Activated CD4-positive, alpha-beta memory T cell treated with anti-CD3 and anti-CD28 coated beads for 36 hours (primary cell): ENCODE measurements at places on chromosomes 13 and 19. TPM values are rescaled to one million over a fixed set of nuclear protein-coding genes. Genes with fewer than 3 reads are reported as not detected.

Gene SLC15A1
- not detected for total RNA-seq

Gene ZNF878
- 0.80 TPM for total RNA-seq

Gene ZNF283
- total RNA-seq = 8.1 TPM

Gene TGDS
- 19.0 TPM for total RNA-seq

Gene SLC17A7
- 0.17 TPM for total RNA-seq

Gene ZNF155
- 4.5 TPM for total RNA-seq

Gene SOX1
- not detected for total RNA-seq

Gene TMEM272
- 0.31 TPM for total RNA-seq

DNA sequence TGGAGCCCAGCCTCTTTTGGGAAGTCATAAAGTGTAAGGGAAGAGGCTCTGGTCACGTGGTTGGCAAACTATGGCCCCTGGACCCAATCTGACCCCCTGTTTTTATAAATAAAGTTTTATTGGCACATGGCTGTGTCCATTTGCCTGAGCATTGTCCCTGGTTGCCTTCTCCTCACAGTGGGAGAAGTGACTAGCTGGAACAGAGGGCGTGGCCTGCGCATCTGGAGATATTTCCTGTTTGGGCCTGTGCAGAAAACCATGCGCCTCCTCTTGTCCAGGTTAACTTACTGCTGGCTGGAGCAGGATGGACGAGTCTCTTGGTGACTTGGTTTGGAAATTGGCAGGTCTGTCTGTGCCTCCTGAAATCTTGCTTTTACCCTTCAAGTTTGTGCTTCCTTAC, 48.3 kb downstream of the KDM4B start:
- no peak for DNase-seq

DNA sequence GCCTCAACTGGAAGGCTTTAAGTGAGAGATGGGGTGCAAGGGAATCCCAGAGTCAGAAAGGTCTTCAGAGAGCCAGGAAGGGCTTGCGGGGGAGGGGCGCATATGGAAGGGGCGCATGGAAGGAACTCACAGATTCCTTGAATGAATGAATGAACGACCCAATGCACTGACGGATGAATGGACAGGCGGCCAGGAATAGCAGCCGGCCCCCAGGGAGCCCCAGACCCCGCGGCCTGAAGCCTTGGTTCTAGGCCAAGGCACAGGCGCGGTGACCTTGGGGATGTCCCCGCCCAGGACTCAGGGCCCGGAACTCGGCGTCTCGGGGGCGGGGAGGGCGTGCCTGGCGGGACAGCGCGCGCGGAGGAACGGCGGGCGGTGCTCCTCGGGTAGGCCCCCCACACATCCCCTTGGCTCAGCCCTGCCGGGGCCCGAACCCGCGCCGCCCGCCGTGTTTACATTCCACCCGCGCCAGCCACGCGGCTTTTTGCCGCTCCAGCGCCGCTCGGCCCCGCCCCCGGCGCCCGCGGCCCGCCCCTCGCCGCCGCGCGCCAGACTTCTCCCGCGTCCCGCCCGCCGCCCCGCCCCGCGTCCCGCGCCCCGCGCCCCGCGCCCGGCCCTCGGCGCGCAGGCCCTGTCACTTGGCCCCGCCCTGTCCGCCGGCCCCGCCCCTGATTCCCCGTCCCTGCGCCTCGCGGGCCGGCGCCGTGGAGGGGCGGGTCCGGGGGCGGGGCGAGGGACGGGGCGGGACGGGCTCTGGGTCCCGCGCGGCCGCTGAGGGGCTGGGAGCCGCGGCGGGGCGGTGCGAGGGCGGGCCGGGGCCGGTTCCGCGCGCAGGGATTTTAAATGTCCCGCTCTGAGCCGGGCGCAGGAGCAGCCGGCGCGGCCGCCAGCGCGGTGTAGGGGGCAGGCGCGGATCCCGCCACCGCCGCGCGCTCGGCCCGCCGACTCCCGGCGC, at the start of gene CCNE1:
Gene CCNE1 (plus strand): TSS at position 867 of the 955 bp plus-strand sequence. CDS start 565 bp downstream, outside the sequence.
- DNase-seq = peak; percentile 96

- no peak for DNase-seq
Observed at GRCh38 chr13:106061781-106062180, 473.7 kb downstream of the EFNB2 start.

GRCh38 chr13:80413611-80414010, 72.7 kb upstream of the SPRY2 start:
- no peak for DNase-seq

- no peak for DNase-seq
Observed at GRCh38 chr13:39254601-39255000, 216.3 kb downstream of the NHLRC3 start.

DNA sequence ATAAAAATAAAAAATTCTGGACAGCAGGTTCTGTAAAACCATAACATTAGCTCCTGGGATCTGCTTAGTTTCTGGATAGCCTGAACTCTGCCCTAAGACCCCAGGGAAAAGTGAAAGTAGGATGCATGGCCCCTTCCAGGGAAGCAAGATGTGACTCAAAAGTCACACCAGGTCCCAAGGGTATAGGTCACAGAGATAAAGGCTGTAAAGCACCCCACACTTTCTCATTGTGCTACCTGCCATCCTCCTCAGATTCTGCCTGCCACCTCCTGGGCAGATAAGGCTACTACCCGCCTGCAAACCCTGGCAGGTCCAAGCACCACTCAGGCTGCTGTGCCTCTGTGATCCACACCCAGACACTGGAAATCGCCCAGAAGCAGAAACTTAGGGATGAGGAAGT, 20.6 kb downstream of the FFAR2 start:
- DNase-seq = peak; percentile 77

DNA sequence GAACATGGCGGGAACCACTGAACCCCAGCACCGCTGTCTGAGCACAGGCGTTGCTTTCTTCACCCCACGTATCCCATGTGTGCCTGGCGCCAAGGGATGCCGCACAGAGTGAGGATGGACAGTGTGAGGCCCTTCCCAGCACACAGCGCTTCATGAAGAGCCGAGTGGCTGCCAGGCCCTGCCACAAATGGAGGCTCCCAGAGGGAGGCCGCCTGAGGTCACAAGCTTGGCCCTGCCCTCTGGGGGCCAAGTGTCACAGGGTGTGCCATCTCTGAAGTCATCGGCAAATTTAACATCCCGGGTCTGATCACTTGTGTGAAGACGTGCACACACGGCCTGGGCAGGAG, 24.4 kb downstream of the MPND start:
- DNase-seq = no peak

- DNase-seq = no peak
Observed at GRCh38 chr13:33178209-33178840, 107.2 kb downstream of the STARD13 start.

GRCh38 chr13:46850214-46850613, 46.6 kb downstream of the HTR2A start:
- DNase-seq = no peak

DNA sequence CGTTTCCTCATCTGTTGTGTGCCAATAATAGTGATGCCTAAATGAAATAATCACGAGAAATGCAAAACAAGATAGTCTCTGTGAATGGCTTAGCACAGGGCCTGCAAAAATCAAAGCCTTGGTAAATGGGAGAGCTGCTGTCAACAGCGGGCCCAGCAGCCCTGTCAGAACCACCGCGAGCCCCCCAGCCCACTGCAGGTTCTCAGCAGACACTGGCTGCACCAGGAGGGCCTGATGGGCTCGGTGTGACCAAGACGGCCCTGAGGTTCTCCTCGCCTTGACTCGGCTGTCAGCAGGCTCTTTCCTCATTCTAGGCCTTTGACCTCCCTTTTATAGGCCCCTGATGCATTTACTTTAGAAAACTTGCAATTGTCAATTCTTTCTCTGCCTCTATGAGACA, 90.9 kb upstream of the GPR183 start:
- no peak for DNase-seq

DNA sequence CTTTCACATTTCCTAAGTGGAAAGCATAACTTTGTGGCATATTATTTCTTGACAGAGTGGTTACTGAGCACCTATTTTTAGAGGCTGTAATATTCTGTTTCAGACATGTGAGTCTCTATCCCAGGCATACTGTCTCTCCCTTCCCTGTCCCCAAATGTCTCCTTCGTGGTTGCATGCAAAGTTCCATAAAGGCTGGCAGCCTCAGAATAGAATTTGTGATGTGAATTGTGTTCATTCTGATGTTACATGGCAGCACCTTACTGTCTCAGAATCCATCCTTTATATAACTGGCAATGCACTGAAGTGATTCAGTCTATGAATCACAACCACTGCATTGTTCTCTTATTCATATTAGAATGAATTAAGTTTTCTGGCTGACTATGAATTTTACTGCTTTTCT, 89.0 kb upstream of the SLC7A1 start:
- DNase-seq = no peak

GRCh38 chr13:111365149-111366005, 44.9 kb downstream of the TEX29 start:
- DNase-seq = no peak

- no peak for DNase-seq
Observed at GRCh38 chr19:5809053-5809452, 4.2 kb downstream of the NRTN start.

DNA sequence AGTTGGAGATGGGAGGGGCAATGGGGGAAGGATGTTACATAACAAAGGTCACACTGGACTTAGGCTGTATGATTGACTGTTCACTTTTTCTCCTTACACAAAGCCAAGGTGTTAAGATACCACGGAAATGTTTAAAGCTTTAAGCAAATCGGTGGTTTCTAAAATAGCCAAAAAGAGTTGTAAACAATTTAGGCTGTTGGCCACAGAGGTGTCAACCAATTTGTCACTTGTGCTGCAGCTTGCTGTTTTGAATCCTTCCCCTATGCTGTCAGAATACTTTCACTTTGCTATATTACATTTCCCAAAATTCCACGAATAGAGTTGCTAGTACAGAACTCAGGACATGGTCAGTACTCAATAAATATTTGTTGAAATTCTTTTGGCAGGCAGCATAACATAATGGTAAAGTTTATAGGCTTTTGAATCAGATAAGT, 149.3 kb downstream of the VWA8 start:
- no peak for DNase-seq

DNA sequence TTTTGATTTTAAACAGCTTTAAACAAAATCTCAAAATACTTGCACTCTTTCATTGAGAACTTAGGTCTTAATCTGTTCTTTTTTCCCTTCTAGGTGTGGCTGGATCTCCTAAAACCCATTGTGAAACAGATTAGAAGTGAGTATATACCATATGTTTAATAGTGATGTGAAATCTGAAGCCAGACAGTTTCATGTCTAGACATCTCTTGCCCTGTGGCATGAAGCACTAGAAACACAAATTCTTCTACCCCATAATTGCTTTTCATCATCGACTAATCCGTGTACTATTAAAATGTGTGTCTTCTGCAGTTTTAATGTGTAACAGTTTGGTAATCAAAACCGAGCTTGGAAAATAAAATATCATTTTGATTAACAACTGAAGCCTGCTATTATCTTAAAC, 188.2 kb upstream of the RNF113B start:
- DNase-seq = no peak

GRCh38 chr13:112959701-112960542, 9.1 kb upstream of the MCF2L start:
- no peak for DNase-seq

GRCh38 chr19:3201072-3201700, 15.5 kb downstream of the NCLN start:
- no peak for DNase-seq

DNA sequence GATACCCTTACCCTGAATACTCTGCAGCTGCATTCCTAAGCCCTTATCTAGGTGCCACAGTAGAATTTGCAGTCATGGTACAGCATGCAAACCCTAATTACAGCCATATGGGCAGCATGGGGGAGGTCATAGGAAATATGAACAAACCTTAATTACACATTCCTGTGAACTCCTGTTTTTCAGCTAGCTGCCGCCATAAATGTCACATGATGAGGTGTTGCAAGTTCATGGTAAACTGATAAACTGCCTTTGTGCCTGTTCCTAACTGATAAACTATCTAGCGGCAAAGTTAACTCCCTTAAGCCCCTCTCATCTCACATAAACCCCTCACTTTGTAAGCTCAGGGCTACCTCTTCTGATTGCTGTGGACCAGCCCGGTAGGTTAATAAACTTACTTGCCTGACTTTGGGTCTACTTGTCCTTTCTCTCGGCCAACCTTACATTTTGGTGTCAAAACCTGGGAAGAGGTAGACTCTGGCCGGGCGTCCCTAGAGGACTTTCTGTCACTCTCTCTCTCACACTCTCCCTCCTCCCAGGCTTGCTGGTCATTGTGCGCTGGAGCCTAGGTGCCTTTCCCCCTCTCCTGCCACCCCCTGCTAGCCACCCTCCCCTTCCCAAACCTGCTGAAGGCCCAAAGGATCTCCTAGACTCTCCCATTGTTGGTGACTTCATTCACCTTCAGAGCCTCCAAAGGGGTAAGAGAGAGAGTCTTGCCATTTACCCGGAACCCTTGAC, 43.3 kb downstream of the ZNF93 start:
- DNase-seq = no peak

DNA sequence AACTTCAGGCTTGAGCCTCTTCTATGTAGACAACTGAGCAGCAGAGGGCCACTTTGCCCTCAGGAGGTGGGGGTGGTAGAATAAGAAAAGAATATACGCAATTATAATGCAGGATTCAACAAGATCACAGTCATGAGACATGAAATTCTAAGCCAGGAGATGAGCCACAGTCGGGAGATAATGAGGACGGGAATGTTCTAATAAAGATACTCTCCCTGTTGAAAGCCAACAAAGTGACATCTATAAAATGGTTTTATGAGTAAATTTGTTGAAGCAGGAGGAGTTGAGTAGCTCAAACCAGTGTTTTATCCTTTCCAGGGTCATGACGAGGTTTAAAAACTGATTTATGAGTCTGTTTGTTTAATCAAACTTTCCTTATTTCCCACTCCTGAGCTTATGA, 152.0 kb upstream of the SERP2 start:
- DNase-seq = no peak

GRCh38 chr13:99346335-99347042, 39.3 kb upstream of the GPR183 start:
- no peak for DNase-seq

DNA sequence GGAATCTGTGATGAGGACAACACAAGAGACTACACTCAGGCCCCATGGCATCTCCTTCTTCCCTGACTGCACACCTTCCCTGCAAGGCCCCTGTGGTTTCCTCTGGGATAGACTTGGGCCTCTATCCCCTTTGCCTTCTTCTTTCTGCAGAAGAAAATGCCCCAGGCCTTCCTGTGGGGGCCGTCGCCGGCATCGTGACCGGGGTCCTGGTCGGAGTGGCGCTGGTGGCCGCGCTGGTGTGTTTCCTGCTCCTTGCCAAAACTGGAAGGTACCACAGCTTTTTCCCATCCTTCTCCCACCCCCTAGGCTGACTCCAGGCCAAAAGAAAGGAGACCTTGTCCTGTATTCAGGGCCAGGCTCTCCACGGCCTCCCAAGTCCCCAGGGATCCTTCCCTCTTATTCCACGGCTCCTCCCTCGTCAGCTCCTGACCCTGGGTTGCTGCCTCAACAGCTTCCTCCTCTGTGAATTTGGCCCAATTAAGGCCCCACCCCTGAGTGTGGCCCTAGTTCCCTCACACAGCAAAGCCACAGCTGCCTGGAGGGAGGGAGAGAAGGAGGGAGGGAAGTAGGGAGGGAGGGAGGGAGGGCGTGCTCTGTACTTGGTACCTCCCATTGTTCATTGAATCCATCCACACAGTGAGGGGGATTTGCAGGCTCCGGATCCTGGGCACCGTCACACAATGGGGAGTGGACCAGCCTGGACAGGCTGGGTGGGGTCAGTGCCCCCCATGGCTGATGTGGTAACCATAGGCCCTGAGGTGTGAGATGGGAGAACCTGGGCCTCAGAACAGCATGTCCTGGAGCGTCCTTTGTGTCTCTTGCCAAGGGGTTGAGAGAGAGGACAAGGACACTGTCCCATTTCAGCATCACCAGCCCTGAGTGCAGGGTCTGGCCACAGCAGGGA, 12.5 kb downstream of the CEACAM3 start:
- no peak for DNase-seq
